ENCODE measurements at places on chromosomes 4 and X. TPM values are rescaled to one million over a fixed set of nuclear protein-coding genes. Genes with fewer than 3 reads are reported as not detected.

Gene NHSL2
- 10.8 TPM for total RNA-seq

Gene RTL5
- 6.9 TPM for total RNA-seq

Gene SCML2
- 1.4 TPM for total RNA-seq

Gene RAPGEF2
- 50.6 TPM for total RNA-seq

Gene PAGE2B
- total RNA-seq = not detected

Gene STATH
- total RNA-seq = not detected
